ENCODE measurements at places on chromosomes 5 and 9. TPM values are rescaled to one million over a fixed set of nuclear protein-coding genes. Genes with fewer than 3 reads are reported as not detected.

- peak; percentile 76 for DNase-seq
These were observed 1.3 kb downstream of the SH3RF2 start for GRCh38 chr5:145937432-145938250.

DNA sequence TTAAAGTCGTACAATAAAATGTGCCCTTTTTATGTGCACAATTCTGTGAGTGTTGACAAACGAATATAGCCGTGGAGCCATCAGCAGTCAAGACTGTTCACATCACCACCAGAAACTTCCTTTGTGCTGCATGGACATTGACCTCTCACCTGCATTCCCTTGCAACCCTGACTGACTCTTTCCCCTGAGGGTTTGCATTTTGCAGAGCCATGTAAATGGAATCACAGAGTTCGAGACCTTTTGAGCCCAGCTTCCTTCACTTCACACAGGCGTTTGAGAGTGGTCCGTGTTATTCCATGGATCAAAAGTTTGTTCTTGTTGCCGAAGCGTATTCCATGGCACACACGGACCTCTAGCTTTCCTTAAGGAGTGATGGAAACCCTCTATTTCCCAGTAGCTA is 328.2 kb downstream of the DRD1 start:
- DNase-seq = no peak

DNA sequence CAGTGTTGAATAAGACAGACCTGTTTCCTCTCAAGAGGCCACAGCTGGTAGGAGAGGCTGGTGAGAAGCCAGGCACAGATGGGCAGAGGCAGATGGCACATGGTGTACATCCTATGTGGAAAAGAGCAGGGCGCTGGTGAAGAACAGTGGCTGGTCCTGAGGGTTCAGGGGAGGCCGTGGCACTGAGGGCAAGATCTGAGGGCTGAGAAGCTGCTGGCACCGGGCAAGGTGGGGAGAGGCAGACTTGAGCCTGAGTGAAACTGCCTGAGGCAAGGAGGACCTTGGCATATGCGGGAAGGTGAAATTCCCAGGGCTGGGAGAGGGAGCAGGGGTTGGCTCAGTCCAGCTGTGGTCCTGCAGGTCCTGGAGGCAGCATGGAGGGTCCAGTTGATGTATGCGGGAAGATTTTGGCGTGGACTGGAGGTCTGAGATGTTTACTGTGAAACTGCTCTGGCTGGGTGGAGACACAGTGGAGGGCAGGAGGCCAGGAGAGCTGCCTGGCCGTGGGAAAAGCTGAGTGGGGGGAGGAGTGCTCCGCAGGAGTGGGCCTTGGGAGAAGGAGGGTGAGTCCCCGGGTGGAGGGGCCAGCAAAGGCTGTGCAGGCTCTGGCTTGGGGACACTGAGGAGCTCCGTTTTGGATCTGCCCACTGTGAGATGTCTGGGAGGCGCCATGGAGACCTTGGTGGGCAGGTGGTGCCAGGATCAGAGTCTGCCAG is 2.6 kb downstream of the MAN1B1 start:
- no peak for DNase-seq

Gene AJM1
- total RNA-seq = 9.0 TPM

Gene PRDM9
- total RNA-seq = not detected

- DNase-seq = no peak
These were observed 44.4 kb downstream of the BNC2 start for GRCh38 chr9:16825971-16826625.

DNA sequence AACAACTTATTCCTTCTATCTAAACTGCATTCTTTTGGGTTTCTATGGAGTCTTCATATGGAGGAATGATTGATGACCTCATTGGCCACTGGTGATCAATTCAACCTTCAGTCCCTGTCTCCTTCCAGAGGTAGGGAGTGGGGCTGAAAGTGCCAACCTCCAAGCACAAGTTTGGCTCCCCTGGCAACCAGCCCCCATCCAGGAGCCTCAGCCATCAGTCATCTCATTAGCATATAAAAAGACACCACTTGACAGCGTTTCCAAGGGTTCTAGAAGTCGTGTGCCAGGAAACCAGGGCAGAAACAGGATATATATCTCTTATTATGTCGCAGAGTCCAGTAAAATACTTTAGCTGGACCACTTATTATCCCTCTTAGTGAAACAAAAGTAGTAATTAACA is 9.8 kb downstream of the SLC31A2 start:
- no peak for DNase-seq

Gene SLC25A46
- 28.1 TPM for total RNA-seq

DNA sequence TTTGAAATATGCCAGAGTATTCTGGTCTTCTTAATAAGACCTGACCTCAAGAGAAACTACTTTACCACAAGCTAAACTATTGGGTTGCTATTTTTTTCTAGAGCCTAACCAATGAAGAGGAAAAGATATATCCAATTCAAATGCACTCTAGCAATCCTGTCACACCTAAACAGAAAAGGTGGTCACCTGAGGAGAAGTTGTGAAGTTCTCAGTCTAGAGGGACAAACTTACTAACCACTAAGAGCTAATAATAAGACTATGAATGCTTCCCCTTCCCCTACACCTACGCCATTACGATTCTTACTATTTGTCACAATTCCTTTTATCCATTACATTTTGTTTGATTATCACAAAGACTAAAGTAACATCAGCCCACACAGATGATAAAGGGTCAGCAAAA is 29.7 kb downstream of the RLN2 start:
- no peak for DNase-seq

GRCh38 chr9:128551657-128552152 is 682 bp upstream of the SPTAN1 start:
- no peak for DNase-seq

Gene PCDHA9
- not detected for total RNA-seq

DNA sequence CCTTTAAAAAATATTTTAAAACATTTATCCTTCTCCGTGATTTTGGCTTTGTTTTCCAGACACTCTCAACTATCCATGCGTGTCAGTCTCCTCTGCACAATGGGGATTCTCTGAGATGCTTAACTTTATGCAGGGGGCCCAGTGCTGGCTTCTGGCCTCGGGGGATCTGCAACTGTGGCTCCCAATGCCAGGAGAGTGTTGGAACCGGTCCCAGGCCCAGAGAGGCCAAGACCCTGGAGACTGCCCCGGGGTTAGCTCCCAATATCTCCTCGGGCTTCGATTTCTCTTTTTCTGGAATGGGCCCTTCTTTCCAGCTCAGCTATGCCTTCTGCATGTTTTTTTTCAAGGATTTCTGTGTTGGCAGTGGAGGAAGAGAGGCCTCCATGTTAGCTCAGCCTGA is 20.1 kb upstream of the SARDH start:
- no peak for DNase-seq

- no peak for DNase-seq
These were observed 165.5 kb upstream of the CD180 start for GRCh38 chr5:67361932-67362729.

DNA sequence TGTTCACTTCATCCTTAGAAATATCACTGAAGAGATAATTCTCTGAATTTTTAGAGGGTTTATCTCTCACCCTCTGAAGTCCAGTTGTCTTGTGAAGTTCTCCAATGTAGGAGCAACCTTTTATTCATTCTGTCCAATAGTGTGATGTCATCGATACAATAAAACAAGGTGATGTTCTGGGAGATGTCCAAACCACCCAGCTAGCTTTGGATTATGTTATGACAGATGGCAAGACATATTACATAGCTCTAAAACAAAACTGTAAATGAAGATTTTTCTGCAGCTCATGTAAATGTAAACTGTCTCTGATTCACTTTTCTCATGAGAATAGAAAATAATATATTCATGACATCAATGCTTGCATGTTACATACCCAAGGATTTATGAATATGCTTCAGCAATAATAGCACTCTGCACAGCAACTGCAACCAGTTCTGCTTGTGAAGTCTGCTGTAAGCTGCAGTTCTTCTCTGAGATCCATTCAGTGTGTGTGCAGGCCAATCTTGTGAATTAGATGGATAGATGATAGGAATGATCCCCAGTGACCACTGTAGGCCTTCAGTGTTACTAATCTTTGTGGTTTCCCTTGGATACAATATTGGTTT is 172.6 kb upstream of the CDH12 start:
- no peak for DNase-seq
